ENCODE measurements at places on chromosomes 1 and 21.
A peak's percentile ranks its signal among the peaks of the same experiment; 100 is the strongest.

DNA sequence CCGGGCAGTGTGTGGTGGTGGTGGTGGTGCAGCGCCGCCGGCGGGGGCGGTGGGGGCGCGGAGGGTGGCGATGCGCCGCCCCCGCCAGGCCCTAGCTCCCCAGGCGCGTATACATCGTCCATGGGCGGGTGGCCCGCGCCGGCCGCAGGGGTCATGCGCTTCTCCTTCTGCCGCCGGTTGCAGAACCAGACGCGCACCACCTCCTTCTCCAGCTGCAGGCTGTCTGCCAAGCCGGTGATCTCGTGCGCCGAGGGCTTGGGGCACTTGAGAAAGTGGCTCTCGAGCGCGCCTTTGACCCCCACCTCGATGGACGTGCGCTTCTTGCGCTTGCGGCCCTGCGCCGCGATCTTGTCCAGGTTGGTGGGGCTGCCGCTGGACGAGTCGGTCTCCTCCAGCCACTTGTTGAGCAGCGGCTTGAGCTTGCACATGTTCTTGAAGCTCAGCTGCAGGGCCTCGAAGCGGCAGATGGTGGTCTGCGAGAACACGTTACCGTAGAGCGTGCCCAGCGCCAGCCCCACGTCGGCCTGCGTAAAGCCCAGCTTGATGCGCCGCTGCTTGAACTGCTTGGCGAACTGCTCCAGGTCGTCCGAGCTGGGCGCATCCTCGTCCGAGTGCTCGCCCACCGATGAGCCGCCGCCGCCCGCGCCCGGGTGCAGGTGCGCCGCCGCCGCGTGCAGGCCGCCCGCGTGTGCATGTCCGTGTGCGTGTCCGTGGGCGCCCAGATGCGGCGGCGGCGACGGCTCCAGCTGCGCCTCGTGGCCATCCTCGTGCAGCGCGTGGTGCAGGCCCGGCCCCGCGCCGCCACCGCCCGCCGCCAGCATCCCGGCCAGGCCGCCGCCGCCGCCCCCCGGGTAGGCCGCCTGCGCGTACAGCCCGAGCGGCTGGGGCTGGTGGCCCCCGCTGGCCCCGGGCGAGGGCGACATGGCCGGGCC lies 926 bp downstream of the POU3F1 start:
- peak; percentile 35 for DNase-seq

GRCh38 chr1:60425528-60425927 lies 352.0 kb upstream of the C1orf87 start:
- DNase-seq, result peak; percentile 9

- peak; percentile 50 for DNase-seq
Observed at GRCh38 chr21:36803816-36804439, 105.0 kb downstream of the SIM2 start.

DNA sequence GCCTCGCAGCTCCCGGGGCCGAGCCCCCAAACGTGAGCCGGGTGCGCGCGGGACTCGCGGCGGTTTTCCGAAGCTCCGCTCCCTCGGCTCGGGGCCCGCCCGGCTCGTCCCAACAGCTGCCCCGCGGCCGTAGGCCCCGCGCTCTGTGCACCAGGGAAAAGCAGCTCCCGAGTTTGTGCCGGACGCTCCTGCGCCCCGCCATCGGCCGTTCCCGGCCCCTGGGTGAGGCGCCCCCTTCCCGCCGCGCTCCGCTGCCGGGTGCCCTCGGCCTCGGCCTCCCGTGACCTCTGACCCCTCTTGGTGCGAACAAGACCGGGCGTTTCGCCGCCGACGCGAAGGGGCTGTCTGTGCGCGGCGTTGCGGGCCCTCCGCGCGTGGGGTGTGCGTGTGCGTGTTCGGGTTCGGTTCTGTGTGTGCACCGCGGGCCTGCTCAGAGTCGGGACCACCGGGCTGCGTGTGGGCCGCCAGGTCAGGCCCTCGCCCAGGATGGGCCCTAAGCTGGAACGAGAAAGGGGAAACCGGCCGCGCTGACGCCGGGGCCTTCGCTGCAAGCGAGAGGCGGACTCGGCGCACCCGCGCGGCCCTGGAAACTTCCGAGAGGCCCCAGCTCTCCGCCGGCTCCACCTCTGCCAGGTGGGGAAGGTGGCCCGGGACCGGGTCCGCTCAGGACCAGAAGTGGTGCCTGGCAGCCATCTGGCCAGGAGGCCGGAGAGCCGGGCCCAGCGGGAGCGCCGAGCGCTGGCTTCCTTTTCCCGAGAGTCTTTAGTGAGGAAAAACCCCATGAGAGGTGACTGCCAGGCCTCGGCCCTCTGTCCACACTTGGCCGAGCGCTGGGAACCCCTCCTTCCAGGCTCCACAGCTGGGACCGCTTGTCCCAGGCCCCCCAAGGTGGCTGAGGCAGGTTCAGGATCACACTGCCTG lies 1.9 kb downstream of the PRDM16 start:
- peak; percentile 62 for DNase-seq

GRCh38 chr1:48830715-48831114 lies 54.0 kb upstream of the BEND5 start:
- DNase-seq, result peak; percentile 13

DNA sequence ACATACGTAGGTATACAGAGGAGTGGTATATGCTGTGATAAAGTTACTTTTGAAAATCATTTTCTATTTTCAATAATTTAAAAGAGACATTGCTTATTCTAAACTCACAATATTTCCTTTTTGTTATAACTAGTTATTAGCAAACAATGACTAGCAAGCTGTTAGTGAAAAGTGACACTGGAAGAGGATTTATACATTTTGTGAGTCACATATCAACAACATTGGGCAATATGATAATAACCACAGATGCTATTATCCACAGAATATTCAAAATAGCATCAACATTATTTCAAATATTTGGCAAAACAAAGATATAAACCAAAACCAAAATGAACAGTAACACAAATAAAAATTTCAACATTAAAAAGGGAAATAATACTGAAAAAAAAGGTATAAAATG lies 104.0 kb upstream of the HP1BP3 start:
- DNase-seq, result no peak

GRCh38 chr1:37308031-37308960 lies 166.1 kb upstream of the ZC3H12A start:
- no peak for DNase-seq

DNA sequence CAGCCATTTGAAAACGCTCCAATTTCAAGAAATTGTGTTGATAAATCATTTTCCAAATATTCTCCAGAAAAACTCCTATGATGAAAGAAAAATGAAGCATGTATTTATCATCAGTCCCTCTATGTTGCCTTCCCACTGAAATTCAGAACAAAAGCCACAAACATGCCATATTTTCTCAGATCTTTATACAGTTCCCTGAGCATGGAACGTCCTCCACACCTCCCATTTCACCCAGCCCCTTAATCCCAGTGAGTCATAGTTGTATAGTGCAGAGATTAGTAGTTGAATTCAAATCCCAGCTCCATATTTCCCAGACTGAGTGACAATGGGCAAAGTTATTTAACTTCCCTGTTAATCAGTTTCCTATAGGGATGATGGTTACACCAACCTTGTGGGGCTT lies 20.6 kb upstream of the NPL start:
- peak; percentile 69 for DNase-seq

- DNase-seq, result no peak
Observed at GRCh38 chr1:53525595-53525994, 66.4 kb downstream of the DMRTB1 start.

DNA sequence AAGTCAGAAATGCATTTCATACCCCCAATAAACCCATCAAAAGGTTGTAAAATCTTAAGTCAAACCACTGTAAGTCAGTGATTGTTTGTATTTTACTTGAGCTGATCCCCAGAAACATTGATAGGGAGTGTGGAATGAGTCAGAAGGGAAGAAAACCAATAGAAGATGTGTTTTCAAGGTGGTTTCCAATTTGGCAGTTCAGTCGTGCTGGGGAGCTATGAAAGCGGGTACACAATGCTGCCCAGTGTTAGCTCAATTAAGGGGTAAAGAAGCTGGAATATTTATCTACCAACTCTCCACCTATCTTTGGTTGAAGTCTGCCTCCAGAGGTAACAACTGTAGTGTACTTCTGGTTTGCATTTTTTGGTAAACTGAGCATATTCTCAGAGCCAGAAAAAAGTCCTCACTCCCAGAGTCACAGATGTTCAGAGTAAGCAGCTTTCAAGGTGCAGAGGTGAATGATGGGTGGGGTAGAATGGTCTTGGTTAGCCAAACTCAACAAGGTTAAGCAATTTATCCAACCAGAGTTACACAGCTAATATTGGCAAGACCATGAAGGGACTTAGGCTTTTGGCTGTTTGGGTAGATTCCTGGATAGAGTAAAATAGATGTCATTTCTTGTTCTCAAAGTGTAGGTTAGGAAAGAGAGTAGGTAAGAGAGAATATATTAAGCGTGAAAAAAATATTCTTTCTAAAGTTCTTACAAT lies 202.9 kb upstream of the ADGRL2 start:
- no peak for DNase-seq

GRCh38 chr1:19054216-19054615 lies 97.7 kb upstream of the IFFO2 start:
- no peak for DNase-seq

- DNase-seq, result no peak
Observed at GRCh38 chr21:43940329-43941050, 71.6 kb upstream of the TRAPPC10 start.

DNA sequence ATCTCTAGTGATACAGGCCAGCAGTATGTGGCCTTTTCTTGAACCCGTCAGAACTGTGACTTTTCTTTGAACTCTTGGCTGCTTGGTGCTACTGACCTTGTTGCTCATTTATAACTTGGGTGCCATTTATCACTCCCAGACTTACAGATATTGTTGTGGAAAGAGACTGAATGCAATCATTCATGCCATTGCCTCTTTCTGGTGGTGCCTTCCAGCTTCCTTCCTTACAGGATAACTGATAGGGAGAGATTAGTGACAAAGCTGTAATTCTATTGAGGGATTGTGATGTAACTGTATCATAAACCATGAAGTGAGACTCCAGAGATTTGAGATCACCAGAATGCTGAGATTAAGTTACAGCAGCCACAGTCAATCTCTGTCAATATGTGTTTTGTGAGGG lies 256.5 kb downstream of the USP25 start:
- DNase-seq, result peak; percentile 62

DNA sequence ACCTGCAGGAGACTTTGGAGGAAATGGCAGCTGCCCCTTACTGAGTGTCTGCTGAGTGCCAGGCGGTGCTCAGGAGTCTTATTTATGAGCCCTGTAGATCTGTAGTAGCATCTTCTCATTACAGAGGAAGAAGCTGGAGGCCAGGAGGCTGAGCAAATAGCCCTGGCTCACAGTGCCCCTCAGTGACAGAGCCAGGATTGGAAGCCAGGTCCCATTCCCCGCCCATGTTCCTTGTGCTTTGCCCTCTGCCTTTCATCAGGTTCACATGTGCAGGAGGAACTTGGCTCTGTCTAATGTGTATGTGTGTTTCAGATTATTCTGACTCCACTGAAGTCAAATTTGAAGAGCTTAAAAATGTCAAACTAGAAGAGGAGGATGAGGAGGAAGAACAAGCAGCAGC lies 21.2 kb downstream of the KDM4A start:
- no peak for DNase-seq

DNA sequence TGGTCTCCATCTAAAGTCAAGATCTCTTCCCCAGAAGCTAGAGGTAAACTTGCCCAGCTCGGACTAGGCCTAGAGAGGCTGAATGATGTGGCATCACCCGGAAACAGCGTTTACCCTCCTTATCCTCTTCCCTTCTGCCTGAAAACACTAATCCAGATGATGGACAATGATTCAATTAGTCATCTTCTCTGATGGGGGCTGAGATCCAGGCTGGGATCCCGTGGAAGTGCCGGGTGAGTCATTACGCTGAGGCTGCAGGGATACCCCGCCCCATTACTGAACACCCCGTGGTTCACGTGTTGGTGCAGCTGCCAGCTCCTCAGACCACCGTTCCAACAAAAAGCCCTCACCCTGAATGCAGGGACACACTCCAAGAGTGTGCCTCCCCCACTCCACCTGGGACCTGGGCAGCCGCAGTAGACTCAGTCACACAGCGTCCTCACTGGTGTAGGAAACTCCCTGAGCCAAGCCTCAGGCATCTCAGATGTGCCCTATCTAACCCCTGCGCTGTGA lies 2.0 kb downstream of the S100A6 start:
- peak; percentile 93 for DNase-seq

DNA sequence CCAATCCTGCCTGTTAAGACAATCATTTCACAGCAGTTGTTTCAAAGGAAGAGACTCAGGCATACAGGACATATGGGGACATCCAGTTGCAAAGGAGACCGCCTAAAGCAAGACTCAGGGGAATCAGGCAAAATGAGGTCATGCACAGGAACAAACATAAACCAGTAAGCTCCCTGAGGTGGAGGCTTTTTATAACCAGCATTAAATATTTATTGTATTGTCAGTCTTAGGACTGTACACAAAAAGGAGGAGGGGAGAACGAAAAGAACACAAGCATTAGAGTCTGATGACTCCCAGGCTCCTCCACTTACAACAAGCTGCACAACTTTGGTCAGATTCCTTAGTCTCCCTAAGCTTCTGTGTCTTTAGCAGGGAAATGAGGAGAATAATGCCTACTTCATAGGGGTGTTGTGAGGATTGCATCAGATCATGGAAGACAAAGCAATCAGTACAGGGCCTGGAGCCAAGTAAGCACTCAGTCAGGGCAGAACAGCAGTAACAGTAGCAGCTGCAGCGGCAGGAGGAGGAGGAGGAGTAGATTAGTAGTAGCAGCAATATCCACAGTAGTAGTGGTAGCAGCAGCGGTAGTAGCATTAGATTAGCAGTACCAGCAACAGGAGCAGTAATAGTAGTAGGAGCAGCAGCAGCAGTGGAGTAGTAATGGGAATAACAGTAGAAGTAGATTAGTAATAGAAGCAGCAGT lies 54.2 kb upstream of the SPATA6 start:
- peak; percentile 40 for DNase-seq

DNA sequence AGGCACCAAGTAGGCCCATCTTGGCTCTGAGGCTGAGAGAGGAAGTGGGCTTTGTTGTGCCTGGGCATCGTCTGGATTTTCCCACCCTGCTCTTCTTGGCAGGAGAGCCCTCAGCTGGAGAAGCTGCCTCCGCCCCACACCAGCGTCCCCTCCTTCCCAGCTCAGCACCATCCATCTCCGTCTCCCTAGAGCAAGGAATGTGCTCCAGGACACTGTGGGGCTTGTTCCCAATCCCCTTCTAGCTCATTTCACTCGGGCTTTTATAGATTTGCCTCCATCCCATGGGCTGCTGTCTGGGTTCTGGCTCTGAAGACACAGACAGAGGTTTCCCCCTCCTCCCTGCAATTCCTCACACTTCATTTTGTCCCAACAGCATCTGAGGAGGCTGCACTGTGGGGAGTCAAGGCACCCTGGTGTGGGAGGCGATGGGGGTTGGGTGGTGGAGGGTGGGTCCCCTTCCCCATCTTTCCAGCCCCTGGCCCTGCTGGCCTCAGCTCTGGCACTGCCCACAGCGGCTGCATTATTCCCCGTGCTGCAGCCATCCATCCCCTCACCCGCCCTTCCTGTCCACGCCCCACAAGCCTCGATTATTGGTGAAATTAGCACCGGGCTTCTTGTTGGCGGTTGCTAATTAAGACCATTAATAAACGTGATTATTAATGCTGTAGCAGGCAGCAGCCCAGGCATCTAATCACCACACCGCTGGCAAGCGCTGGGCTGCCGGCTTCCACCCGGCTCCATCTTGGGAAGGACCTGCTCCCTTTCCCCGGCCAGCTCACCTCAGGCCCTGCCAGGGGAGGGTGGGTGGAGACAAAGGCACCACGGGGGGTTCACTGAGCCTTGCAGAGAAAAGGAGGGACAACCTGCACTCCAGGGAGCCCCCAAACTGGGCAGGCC lies 21.7 kb downstream of the RHBG start:
- no peak for DNase-seq
